ENCODE measurements at places on chromosomes 2 and 18. TPM values are rescaled to one million over a fixed set of nuclear protein-coding genes. Genes with fewer than 3 reads are reported as not detected.

Gene ARHGEF33
- 0.99 TPM for polyA plus RNA-seq

DNA sequence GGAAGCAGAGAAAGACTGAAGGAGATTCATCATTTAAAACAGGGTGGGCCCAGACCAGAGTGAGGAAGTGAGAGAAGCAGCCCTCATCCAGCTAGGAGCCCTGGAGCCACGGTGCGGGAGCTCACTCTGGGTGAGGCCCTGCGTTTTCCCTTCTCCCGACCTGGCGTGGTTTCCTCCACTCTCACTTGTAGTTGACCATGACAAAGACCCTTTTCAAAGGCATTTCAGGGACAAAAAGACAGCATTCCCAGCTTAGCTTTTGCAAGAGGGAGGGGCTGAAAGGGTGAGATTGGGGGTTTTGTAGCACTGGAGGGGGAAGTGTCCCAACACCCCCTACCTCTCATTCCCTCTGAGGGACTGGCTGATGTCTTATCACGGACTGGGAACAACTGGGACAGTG is 56.6 kb downstream of the TRPM8 start:
- DNase-seq: no peak

Gene KCNF1
- polyA plus RNA-seq: 0.68 TPM

DNA sequence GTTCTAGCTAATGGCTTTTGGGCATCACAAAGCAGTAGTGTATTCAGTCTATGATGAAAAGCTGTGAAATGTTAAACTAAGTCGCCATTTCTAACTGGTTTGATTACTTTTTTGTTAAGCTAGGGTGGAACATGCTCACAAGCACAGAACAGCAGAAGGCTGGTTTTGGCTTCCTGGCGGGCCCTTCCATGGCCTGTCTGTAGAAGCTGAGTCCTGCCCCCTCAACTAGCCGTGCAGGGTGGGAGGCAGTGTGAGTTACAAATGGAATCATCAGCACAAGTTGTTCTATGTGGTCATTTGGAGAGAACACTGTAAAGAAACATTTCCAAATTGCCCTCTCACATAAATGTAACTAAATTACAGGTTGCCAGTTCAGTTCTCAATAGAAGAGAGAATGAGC is 290.8 kb downstream of the ALPK2 start:
- no peak for DNase-seq

Gene SOCS6
- 12.1 TPM for polyA plus RNA-seq

Gene LYG2
- not detected for polyA plus RNA-seq

Gene C2orf66
- polyA plus RNA-seq: 0.10 TPM

Gene CNGA3
- polyA plus RNA-seq: 0.15 TPM

DNA sequence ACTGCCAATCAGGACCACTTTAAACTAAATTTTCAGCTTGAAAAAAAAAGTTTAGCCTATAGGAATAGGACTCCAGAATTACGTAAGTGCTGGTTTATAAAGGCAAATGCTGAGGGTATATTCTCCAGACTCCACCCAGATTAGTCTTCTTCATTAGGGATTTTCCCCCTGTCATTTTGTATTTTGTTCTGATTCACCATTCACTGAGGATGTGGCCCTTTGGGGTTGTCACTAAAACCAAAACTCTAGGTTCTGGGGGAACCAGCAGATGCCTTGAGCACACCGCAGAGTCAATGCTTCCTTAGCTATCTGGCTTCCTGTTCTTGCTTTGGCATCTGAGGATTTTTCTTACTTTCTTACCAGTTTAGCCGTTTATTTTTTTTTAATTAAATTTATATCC is 10.5 kb downstream of the SCYGR4 start:
- no peak for DNase-seq

GRCh38 chr2:98258906-98259305 is 87.3 kb upstream of the CNGA3 start:
- no peak for DNase-seq

DNA sequence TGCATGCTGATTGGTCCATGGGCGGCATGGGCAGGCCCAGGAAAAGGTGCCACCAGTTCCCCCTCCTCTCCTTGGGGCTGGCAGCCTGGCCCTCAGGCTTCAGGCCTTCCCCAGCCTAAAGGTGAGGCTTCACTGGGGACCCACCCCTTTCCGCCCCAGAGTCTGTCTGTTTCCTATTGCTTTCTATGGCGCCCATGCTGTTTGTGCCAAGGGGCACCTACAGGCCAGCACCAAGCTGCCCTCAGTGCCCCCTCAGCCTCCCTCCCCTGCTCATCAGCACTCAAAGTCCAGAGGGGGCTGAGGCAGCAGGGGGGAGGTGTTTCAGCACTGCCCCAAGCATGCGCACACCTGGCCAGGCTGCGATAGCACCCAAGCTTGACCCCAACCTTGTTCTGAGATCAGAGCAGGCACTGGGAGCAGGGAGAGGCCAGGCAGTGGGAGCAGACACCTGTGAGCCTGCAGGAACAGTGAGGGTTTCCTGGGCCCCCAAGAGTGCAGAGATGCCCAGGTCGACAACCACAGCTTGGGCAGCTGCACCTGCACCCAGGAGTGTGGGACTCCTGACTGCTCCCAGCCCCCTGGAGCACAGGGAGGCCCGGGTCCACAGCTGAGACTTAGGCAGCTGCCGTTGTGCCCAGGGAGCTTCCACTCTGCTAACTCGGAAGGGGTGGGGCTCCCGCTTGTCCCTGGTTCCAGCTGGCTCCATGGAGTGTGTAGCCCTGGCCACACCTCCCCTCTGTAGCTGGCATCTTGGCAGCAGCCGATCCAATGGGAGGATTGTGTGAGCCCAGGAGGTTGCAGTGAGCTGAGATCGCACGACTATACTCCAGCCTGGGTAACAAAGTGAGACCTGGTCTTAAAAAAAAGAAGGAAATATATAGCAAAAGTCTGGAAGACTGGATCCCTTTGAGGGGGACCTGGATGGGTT is 69.1 kb downstream of the NCAPH start:
- no peak for DNase-seq

Gene B3GNT7
- polyA plus RNA-seq: 1.7 TPM

- no peak for DNase-seq
These were observed 620 bp downstream of the SLC14A1 start for GRCh38 chr18:45724601-45725000.

GRCh38 chr18:30971338-30971956 is 71.1 kb downstream of the DSC3 start:
- no peak for DNase-seq

GRCh38 chr2:197838579-197838978 is 34.2 kb downstream of the PLCL1 start:
- DNase-seq: no peak

- DNase-seq: no peak
These were observed 40.3 kb upstream of the PROKR1 start for GRCh38 chr2:68603059-68603458.

DNA sequence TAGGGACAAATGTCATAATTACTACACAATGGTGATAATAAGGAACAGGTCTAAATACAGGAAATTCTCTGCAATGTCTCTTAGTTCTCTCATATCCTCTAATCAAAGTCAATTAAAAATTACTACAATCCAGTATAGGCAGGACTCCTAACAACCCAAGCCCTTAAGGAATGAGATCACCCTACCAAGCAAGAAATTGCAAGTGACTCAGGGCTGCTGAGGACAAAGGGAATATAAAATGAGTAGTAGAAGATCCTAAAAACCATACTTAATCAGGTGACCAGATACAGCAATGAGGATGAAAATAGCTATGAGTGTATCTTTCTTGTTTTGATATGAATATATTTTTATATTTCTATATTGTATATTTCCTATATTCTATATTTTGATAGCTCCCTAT is 250.0 kb upstream of the DCC start:
- no peak for DNase-seq

GRCh38 chr2:58140508-58141072 is 94.0 kb downstream of the VRK2 start:
- no peak for DNase-seq

GRCh38 chr2:186382932-186383331 is 103.1 kb upstream of the ZC3H15 start:
- no peak for DNase-seq

Gene AUP1
- 112 TPM for polyA plus RNA-seq

- no peak for DNase-seq
These were observed 594.9 kb upstream of the CDH2 start for GRCh38 chr18:28771849-28772248.

Gene ATP6V1B1
- 0.27 TPM for polyA plus RNA-seq

- no peak for DNase-seq
These were observed 305.5 kb downstream of the PTPRM start for GRCh38 chr18:7872569-7872968.

Gene SRD5A2
- polyA plus RNA-seq: 2.4 TPM

DNA sequence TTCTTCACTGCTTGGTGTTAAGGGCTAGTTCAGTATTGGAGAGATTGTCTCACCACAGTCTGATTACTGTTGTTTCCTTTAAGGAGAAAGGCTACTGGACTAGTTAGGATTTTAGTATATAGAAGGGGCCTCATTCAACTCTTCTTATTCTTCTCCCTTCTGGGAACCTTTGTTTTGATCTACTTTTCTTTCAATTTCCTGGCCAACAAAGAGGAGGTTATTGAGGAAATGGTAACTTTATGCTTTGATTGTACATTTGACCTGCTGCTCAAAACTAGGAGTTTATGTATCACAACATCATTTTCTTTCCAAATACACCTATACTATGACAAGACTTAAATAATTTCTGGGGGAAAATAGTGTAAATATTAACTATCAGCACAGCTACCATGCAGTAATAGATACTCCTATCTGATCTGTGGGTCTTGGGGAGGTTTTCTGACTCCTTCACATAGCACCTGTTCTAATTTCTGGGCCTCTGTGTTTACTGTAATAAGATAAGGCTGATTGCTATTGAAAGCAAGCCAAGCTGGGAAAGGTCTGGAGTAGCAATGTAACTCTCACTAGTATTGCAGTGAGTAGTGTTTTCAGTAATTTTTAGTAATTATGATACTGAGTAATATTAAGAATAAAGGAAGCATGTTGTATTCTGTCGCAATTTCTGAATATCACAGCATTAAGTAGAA is 395.3 kb downstream of the NUP35 start:
- no peak for DNase-seq

GRCh38 chr2:200617156-200618053 is 31.6 kb downstream of the AOX1 start:
- DNase-seq: no peak

Gene ARMC9
- polyA plus RNA-seq: 13.5 TPM

Gene COL6A3
- polyA plus RNA-seq: 412 TPM

GRCh38 chr2:143716522-143716921 is 587.3 kb downstream of the ARHGAP15 start:
- no peak for DNase-seq

Gene FOXI3
- polyA plus RNA-seq: not detected

- no peak for DNase-seq
These were observed 110.7 kb downstream of the RTP5 start for GRCh38 chr2:241980193-241980592.

DNA sequence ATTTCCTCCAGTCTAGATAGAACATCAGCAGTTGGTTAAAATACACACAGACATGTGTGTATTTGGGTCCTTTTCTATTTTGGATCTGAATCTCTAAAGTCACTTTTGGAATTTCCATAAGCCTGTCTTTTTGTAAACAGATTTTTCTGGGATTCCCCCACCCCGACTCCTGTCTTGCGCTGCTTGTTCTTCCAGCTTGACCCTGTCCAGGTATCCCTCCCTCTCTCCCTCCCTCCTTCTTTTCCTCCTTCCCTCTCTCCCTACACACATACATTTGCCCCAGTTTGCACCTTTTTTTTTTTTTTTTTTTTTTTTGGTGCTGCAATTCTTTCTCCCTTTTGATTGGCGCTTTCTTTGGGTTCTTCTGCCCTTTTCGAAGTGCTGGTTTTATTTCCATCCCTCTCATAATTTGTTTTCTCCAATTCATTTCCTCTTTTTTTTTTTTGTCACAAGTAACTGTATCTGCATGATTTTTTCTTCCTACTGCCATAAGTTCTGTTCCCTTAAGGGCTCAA is 114.8 kb upstream of the SERTAD2 start:
- no peak for DNase-seq

GRCh38 chr2:237712477-237713377 is 85.3 kb downstream of the LRRFIP1 start:
- DNase-seq: no peak
